ENCODE measurements at places on chromosomes 4 and X.

DNA sequence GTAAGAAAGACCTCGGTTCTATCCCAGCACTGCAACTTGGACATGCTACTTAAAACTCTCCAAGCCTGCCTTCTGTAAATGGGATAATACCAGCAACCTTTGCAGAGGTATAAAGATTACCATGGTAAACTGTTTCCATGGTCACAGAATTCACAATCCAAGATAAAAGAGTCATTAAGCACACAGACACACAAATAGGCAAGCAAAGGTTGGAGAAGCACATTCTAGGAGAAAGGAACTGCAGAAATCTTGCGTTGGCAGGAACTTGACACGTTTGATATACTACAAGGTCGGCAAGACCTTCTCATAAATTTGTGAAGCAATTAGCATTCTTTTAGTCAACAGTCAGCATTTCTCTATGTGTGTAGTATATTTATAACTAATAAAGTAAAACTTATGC is 12.3 kb upstream of the CHRNA9 start:
- H3K4me3 ChIP-seq = no peak overlapping the region
- H3K27ac ChIP-seq = no peak overlapping the region
- peaks cover 47% of the 10 kb centered on the region for H3K4me1 ChIP-seq
- no peak for DNase-seq
- H3K36me3 ChIP-seq = no peaks in the 10 kb centered on the region
- H3K27me3 ChIP-seq = no peaks in the 10 kb centered on the region

- peaks cover 14% of the 10 kb centered on the region for H3K4me1 ChIP-seq
- H3K27ac ChIP-seq = peak overlapping the region; percentile 10
- H3K4me3 ChIP-seq = peak overlapping the region; percentile 69
- peak; percentile 54 for DNase-seq
- H3K36me3 ChIP-seq = peaks cover 10% of the 10 kb centered on the region
- H3K27me3 ChIP-seq = no peaks in the 10 kb centered on the region
Measured at GRCh38 chr4:102564399-102565059, 63.4 kb downstream of the NFKB1 start.

- H3K27ac ChIP-seq = no peak overlapping the region
- H3K4me3 ChIP-seq = no peak overlapping the region
- no peaks in the 10 kb centered on the region for H3K36me3 ChIP-seq
- DNase-seq = no peak
- H3K4me1 ChIP-seq = no peaks in the 10 kb centered on the region
Measured at GRCh38 chr4:32010221-32010620, 1290.1 kb downstream of the PCDH7 start.

GRCh38 chrX:101079736-101080270 is 1.1 kb downstream of the TMEM35A start:
- H3K27me3 ChIP-seq = peaks cover 44% of the 10 kb centered on the region
- H3K4me1 ChIP-seq = peaks cover 10% of the 10 kb centered on the region
- H3K4me3 ChIP-seq = no peak overlapping the region
- no peak overlapping the region for H3K27ac ChIP-seq
- H3K36me3 ChIP-seq = no peaks in the 10 kb centered on the region

GRCh38 chrX:120755066-120755846 is 120.4 kb downstream of the CT47B1 start:
- no peak for DNase-seq
- H3K4me1 ChIP-seq = peaks cover 28% of the 10 kb centered on the region
- H3K27ac ChIP-seq = no peak overlapping the region
- H3K36me3 ChIP-seq = no peaks in the 10 kb centered on the region

DNA sequence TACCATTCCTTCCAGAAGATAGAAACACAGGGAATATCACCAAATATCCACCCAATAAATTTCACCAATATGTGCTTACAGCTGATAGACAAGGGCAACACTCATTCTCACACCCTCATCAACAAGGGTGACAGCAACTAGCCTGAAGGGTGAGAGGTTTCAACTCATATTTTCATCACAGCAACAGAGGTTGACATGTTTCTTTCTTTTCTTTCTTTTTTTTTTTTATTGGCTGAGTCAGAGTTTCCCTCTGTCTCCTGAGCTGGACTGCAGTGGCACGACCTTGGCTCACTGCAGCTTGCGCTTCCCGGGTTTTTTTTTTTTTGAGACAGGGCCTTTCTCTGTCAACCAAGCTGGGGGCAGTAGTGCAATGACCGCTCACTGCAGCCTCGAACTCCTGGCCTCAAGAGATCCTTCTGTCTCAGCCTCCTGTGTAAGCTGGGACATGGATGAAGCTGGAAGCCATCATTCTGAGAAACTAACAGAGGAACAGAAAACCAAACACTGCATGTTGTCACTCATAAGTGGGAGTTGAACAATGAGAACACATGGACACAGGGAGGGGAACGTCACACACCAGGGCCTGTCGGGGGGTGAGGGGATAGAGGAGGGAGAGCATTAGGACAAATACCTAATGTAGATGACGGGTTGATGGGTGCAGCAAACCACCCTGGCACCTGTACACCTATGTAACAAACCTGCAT is 27.5 kb upstream of the ASMTL start:
- peaks cover 31% of the 10 kb centered on the region for H3K36me3 ChIP-seq
- no peaks in the 10 kb centered on the region for H3K27me3 ChIP-seq
- H3K4me3 ChIP-seq = peak overlapping the region; percentile 74
- peak overlapping the region; percentile 100 for H3K27ac ChIP-seq

DNA sequence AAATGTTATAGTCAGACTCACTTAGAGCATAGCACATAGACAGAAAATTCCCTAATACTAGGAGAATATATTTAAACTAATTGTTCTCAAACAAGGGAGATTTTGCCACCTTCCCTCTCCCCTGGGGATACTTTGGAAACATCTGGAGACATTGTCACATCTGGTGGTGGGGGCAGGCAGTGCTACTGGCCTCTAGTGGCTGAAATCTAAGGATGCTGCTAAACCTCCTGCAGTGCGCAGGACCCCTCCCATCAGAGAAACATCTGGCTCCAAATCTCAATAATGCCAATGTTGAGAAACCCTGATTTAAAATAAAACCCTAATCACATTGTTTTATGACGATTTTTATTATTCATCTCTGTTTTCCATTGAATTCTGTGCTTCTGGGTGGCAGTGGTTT is 244.9 kb downstream of the FRMPD4 start:
- H3K27me3 ChIP-seq = peaks cover 5% of the 10 kb centered on the region
- no peaks in the 10 kb centered on the region for H3K4me1 ChIP-seq
- H3K36me3 ChIP-seq = no peaks in the 10 kb centered on the region
- DNase-seq = no peak

GRCh38 chr4:101104312-101105052 is 242.8 kb downstream of the PPP3CA start:
- peaks cover 4% of the 10 kb centered on the region for H3K36me3 ChIP-seq
- H3K27ac ChIP-seq = peak overlapping the region; percentile 64
- H3K4me1 ChIP-seq = peaks cover 42% of the 10 kb centered on the region
- peak; percentile 8 for DNase-seq
- H3K27me3 ChIP-seq = no peaks in the 10 kb centered on the region

DNA sequence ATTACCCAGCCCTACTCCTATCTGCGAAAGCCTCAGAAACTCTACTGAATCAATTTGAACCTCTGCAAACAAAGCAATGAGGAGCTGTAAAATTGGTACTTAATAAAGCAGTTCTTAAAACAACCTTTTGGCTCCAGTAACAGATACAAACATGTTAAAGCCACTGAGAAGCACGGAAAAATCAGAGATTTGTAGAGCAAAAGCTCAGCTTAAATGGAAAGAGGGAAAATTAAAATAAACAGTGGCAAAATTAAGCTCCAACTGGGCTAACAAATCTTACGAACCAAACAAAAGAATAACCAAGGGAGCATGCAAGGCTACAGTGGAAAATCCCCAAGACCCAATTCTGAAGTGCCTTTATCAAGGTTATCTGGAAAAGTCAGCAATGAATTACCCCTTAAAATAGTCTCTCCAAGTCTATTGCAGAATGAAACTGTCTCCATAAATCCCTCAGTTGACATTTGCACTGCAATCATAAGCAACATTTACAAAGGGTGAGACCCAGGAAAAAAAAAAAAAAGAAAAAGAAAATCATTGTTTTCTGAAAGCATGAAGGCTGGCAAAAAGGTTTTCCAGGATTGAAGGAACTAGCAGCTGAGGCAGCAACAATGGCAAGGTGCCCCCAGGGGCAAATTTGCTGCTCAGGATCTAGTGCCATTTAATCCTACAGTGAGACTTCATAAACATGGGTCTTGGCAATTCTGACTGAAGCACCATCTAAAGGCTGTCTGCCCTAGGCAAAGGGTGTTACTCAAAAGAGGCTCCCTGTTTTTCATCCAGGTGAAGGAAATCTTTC is 40.1 kb downstream of the USP46 start:
- no peaks in the 10 kb centered on the region for H3K27me3 ChIP-seq
- H3K27ac ChIP-seq = no peak overlapping the region
- H3K4me3 ChIP-seq = no peak overlapping the region
- no peak for DNase-seq

GRCh38 chr4:102734591-102735385 is 26.0 kb downstream of the MANBA start:
- peaks cover 12% of the 10 kb centered on the region for H3K4me1 ChIP-seq
- no peak overlapping the region for H3K27ac ChIP-seq
- DNase-seq = peak; percentile 6

DNA sequence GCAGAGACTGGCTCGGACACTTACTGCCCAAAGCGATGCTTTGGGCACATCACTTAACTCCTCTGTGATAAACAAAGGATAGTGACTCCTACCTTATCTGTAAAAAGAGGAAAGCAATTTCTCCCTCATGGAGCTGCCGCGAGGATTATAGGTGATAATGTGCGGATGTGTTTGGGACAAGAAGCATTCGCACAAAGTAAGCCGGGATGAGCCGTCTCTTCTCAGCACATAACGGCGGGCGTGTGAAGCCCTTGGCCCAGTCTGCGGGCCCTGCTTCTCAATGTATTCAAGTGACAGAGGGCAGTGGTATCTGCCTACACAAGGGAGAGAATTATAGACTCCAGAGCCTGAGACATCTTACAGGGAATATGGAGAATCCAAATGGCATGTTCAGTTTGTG is 550.3 kb upstream of the CPEB2 start:
- H3K36me3 ChIP-seq = no peaks in the 10 kb centered on the region
- H3K4me3 ChIP-seq = no peak overlapping the region
- no peak for DNase-seq
- H3K4me1 ChIP-seq = no peaks in the 10 kb centered on the region

DNA sequence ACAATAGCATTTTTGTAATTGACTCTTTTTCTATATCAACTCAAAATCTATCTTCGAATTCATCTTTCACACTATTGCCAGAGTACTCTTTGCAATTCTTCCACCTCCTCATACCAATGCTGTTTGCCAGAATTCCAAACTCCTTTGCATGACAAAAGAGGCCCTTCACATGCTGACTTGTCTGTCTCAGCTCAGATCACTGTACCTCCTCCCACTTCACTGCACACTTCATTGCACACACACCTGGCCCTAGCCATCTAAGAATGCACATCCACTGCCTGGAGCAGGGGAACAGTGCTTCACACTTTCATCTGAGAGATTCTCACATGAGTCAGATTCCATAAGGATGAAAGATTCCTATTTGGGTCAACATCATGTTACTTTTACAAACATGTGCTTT is 56.5 kb downstream of the PRDM5 start:
- no peak for DNase-seq
- H3K4me1 ChIP-seq = no peaks in the 10 kb centered on the region
- H3K36me3 ChIP-seq = no peaks in the 10 kb centered on the region
- no peak overlapping the region for H3K4me3 ChIP-seq
- H3K27ac ChIP-seq = no peak overlapping the region
- no peaks in the 10 kb centered on the region for H3K27me3 ChIP-seq

GRCh38 chrX:46617906-46618305 is 44.3 kb downstream of the CHST7 start:
- peaks cover 28% of the 10 kb centered on the region for H3K27me3 ChIP-seq
- H3K4me3 ChIP-seq = peak overlapping the region; percentile 29
- peaks cover 5% of the 10 kb centered on the region for H3K4me1 ChIP-seq
- H3K36me3 ChIP-seq = peaks cover 27% of the 10 kb centered on the region
- DNase-seq = no peak
- no peak overlapping the region for H3K27ac ChIP-seq

DNA sequence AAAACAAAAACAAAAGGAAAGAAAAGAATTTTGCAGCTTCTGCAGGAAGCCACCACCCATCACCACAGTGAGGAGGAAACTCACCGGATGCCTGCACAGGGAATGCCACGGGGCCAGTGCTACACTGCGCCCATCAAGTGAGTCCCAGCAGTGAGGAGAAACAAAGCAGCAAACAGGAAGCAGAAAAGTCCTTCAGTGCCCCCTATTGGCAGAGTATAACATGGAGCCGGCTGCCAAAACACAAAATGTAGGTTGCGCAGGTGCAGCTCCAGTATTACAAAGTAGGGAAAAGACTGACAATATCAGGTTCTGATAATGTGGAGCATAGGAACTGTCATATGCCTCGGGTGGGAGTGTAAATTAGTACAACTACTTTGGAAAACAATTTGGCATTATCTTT is 23.3 kb upstream of the SCML2 start:
- peaks cover 6% of the 10 kb centered on the region for H3K4me1 ChIP-seq
- DNase-seq = peak; percentile 15
- no peaks in the 10 kb centered on the region for H3K36me3 ChIP-seq
- no peak overlapping the region for H3K4me3 ChIP-seq
- peaks cover 7% of the 10 kb centered on the region for H3K27me3 ChIP-seq
- H3K27ac ChIP-seq = no peak overlapping the region

DNA sequence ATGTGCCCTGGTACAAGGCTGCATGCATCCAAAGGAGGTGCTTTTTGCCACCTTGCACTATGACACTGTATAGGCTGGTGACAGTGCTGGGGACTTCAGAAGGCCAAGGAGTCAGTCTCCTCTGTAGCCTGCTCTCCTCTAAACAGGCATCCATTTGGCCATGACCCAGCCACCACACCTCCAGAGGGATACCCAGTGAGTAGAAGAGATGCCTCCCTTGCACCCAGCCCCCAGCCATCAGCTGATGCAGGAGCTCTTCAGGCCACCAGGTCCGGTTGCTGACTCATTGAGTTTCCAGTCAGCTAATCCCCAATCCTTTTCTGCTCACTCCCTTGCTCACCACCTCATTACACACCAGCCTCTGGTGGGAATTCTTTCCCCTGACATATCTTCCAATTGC is 99.8 kb downstream of the PJA1 start:
- no peaks in the 10 kb centered on the region for H3K36me3 ChIP-seq
- no peak overlapping the region for H3K27ac ChIP-seq
- H3K4me3 ChIP-seq = no peak overlapping the region
- no peaks in the 10 kb centered on the region for H3K4me1 ChIP-seq
- no peak for DNase-seq

DNA sequence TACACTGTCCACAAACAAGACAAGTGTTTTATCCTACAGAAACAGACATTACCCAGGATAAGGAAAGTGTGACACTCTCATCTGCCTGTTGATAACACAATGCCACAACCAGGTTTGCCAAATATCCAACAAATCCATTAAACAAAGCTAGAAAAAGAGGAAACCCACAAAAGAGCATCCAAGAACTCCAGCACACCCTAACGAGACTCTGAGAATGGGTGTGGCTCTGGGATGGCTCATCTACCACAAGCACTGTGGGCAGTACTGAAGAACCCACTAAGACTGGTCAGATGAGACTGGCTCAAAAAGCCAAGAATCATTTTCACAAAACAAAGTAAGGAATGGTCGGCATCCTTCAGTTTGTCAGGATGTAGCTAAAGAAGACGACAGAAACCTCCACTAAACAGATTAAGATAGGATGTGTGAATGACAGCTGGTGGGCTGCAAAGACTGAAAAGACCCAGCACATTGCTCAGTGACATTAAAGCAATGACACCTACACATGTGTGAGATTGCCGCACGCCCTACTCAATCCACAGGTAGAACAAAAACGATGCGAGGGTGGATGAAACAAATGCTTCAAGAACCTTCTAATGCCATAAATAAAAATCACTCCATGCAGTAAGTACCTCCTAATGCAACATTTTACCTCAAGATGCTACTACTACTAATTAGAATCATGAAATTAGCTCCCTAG is 14.7 kb downstream of the ATP8A1 start:
- H3K36me3 ChIP-seq = no peaks in the 10 kb centered on the region
- peak; percentile 34 for DNase-seq
- H3K27me3 ChIP-seq = no peaks in the 10 kb centered on the region
- H3K4me1 ChIP-seq = peaks cover 89% of the 10 kb centered on the region

All from activated T-cell treated with anti-CD3 and anti-CD28 coated beads, Interleukin-2, amount 50 U/mL, for 72 hours (primary cell).